ENCODE measurements at places on chromosomes 7 and 10. TPM values are rescaled to one million over a fixed set of nuclear protein-coding genes. Genes with fewer than 3 reads are reported as not detected.

GRCh38 chr10:84089162-84089561, 50.1 kb upstream of the GHITM start:
- H3K27me3 ChIP-seq = peaks cover 5% of the 10 kb centered on the region
- DNase-seq = no peak
- no peaks in the 10 kb centered on the region for H3K36me3 ChIP-seq

Gene NPY
- total RNA-seq = 0.46 TPM

DNA sequence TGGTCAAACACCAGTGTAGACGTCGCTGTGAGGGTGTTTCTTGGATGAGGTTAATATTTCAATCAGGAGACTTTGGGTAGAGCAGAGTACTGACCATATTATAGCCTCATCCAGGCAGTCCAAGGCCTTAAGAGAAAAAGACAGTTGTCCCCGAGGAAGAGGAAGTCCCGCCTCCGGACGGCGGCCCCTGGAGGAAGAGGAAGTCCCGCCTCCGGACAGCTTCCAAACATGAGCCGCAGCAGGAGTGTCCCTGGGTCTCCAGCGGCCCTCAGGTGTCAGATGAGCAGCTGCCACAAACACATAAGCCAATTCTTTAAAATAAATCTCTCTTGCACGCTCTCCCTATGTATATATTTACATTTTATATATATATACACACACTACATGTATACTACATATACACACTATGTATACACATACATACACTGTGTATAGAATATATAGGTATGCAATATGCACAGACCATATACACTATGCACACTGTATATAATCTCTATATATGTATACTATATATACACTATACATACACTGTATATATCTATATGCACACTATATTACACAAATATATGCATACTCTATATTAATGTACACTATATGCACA, 37.5 kb downstream of the PWWP2B start:
- no peaks in the 10 kb centered on the region for H3K4me1 ChIP-seq
- H3K4me3 ChIP-seq = no peak overlapping the region
- H3K36me3 ChIP-seq = no peaks in the 10 kb centered on the region
- DNase-seq = no peak
- no peak overlapping the region for H3K27ac ChIP-seq
- H3K27me3 ChIP-seq = no peaks in the 10 kb centered on the region

Gene ZNF487
- total RNA-seq = 1.4 TPM

DNA sequence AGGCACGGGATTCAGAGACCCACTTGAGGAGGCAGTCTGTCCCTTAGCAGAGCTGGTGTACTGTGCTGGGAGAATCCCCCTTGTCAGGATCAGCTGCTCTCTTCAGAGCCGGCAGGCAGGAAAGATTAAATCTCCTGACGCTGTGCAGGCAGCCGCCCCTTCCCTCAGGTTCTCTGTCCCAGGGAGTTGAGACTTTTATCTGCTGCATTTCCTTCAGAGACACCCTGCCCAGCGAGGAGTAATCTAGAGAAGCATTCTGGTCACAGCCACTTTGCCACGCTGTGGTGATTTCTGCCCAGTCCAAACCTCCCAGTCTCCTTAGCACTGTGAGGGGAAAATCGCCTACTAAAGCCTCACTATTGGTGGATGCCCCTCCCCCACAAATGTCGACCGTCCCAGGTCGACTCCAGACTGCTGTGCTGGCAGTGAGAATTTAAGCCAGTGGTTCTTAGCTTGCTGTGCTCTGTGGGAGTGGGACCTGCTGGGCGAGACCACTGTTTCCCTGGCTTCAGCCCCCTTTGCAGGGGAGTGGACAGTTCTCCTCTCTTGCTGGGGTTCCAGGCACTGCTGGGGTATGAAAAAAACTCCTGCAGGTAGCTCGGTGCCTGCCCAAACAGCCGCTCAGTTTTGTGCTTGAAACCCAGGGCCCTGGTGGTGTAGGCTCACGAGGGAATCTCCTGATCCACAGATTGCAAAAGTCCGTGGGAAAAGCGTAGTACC, 265.4 kb downstream of the ZWINT start:
- H3K27ac ChIP-seq = no peak overlapping the region
- DNase-seq = peak; percentile 22
- H3K4me3 ChIP-seq = no peak overlapping the region
- peaks cover 13% of the 10 kb centered on the region for H3K27me3 ChIP-seq

- no peak overlapping the region for H3K27ac ChIP-seq
- no peak for DNase-seq
- H3K27me3 ChIP-seq = no peaks in the 10 kb centered on the region
- no peaks in the 10 kb centered on the region for H3K4me1 ChIP-seq
- H3K4me3 ChIP-seq = no peak overlapping the region
Measured at GRCh38 chr7:802500-803242, 29.6 kb upstream of the SUN1 start.

Gene CPXM2
- 4.7 TPM for total RNA-seq

Gene KLF14
- total RNA-seq = not detected

Measured in WTC11 (cell line).